ENCODE measurements at places on chromosomes 6 and 20.

- DNase-seq = no peak
These were observed at the start of gene TMEM239 for GRCh38 chr20:2816030-2816582. Gene TMEM239 (plus strand): TSS chr20:2816364. CDS start chr20:2816555, 191 bp downstream.

- DNase-seq = no peak
These were observed 7.5 kb upstream of the FOXC1 start for GRCh38 chr6:1602049-1602713.

DNA sequence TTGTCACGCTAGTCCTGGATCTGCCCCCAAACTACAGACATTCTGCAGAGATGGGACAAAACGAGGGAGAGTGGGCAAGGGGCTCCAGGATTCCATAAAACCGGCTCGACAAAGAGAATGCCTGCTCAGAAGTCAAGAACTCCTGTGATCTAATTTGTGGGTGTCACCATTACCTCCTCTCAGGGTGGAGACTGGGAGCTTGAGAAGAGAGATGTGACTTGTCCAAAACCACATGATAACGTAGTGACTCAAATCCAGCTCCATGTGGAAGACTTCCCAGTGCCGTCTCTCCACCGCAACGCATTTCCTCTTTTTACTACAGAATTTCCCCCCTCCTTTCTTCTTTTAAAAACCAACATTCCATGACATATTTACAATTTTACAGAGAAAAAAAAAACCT is 44.3 kb downstream of the TRERF1 start:
- no peak for DNase-seq

- DNase-seq = no peak
These were observed 38.2 kb downstream of the MDN1 start for GRCh38 chr6:89781070-89782034.

GRCh38 chr6:159620947-159621346 is 72.1 kb downstream of the SOD2 start:
- DNase-seq = no peak

- DNase-seq = no peak
These were observed 812.6 kb downstream of the TENT5A start for GRCh38 chr6:80939898-80940297.

- DNase-seq = no peak
These were observed 30.5 kb upstream of the TGM2 start for GRCh38 chr20:38195521-38195920.

DNA sequence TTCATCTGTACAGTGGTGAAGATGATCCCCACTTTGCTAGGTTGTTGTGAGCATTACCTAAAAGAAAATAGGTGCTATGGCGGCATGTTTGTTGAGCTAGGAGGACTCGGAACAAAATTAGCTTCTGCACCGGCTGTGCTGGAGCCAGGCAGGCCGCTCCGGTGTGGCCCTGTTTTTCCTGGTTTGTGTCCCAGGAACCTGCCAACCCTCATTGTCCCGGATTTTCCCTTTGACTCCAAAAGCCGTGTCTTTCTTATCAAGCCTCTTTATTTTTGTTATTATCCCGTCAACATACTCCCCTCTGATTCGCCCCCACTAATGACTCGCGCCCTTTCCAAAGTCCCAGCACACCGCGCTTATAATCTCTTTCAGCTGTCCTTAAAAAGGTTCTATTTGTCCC is 117.0 kb downstream of the MYLK4 start:
- DNase-seq = no peak

GRCh38 chr6:33679761-33680160 is 31.7 kb downstream of the UQCC2 start:
- no peak for DNase-seq

DNA sequence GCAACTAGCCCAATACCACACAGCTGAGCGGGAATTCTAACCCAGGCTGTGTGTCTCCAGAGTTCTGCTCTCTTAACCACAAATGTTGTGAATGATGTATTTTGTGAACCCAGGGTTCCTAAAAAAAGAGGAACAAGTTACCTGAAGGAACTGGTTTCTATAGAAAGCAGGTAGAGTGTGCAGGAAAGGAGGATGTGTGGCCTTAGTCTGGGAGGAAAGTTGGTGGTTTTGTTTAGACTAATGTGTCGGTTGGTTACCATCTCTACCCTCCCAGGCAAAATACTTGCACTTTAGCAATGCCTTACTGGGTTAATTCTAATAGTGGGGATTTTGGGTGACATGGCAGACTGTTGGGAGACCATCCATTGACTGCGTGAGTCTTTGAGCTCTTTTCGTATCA is 143.3 kb downstream of the SCP2D1 start:
- DNase-seq = no peak

- DNase-seq = peak; percentile 78
These were observed 22.6 kb upstream of the HLA-DQB2 start for GRCh38 chr6:32785781-32786533.

GRCh38 chr6:75752365-75752764 is 3.3 kb downstream of the MYO6 start:
- no peak for DNase-seq

DNA sequence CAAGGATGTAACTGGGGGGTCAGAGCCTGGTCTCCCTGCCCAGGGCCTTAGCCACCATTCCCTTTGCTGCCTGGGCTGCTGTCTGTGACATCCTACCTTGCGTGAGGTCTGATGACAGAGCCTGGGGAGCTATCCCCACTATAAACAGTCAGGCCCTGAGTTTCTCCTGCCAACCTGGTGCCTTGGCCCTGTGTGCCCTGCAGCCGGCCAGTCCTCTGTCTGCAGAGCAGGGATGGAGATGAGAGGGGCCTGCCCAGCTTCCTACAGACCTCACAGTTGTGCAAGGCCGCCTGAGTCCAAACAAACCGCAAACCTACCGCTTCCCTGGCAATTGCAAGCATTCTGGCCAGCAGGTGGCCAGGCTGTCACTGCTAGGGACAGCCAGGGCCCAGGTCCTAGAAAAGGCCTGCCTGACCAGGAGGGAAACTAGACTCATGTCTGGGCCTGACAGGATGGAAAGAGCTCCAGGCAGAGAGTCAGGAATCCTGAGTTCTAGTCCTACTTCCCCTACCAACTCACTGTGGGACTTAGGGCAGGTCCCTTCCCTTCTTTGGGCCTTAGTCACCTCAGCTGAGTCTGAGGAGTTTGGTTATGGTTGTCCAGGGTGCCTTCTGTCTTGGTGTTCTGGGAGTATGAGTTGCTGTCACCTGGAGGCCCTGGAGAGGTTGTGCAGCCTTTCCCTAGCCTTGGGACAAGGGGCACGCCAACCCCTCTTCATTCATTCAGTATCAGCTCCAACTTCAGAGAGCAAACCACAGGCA is 86.2 kb downstream of the VEGFA start:
- no peak for DNase-seq

- DNase-seq = no peak
These were observed 455.4 kb downstream of the RNF144B start for GRCh38 chr6:18842534-18842933.

- DNase-seq = no peak
These were observed 37.1 kb downstream of the RNF144B start for GRCh38 chr6:18424201-18424600.

- DNase-seq = no peak
These were observed 435.5 kb upstream of the PLCB4 start for GRCh38 chr20:8633366-8633765.

- peak; percentile 67 for DNase-seq
These were observed 300.2 kb downstream of the UTRN start for GRCh38 chr6:144585217-144585814.

GRCh38 chr6:53718597-53719460 is 53.3 kb upstream of the KLHL31 start:
- DNase-seq = peak; percentile 90

DNA sequence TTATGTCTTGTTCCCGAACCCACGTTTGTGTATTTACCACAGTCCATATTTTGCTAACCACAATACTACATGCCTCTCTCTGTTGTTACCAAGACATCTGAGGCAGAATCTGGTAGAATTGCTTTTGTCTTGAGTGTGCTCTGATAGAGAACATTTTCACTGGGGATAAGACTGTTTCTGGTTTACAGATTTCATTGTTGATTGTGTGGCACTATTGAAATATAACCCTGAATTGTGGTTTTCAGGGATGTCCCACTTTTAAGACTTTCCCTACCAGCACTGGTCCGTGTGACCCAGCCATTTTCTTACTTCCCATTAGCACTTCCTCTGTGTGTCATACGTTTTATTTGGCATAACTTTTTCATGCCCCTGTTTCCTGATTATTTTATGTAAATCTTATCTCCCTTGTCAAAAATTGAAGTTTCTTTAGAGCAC is 12.2 kb downstream of the NCOA7 start:
- peak; percentile 54 for DNase-seq

DNA sequence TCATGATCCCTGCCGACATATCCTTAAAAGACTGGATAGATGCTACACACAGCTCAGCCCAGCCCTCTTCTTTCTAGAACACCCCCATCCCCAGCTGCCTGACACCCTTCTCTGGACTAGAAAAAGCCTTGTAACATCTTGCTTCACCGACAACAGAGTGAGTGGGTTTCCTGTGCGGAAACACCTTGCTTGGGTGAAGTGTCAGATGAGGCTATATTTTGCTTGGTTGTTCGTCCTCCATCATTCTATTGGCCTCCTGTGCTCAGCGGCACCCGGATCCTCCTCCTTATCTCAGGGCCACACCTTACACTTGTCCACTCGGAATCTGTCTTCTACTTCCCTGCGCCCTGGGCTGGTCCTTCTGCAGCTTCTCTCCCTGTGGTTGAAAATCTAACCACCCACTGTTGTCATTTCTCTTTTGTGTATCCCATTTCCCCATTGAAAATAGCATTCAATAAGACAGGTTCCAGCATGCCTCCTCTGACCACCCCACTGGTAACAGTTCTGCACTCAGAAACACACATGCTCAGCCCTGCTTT is 101.3 kb upstream of the MLN start:
- DNase-seq = no peak

DNA sequence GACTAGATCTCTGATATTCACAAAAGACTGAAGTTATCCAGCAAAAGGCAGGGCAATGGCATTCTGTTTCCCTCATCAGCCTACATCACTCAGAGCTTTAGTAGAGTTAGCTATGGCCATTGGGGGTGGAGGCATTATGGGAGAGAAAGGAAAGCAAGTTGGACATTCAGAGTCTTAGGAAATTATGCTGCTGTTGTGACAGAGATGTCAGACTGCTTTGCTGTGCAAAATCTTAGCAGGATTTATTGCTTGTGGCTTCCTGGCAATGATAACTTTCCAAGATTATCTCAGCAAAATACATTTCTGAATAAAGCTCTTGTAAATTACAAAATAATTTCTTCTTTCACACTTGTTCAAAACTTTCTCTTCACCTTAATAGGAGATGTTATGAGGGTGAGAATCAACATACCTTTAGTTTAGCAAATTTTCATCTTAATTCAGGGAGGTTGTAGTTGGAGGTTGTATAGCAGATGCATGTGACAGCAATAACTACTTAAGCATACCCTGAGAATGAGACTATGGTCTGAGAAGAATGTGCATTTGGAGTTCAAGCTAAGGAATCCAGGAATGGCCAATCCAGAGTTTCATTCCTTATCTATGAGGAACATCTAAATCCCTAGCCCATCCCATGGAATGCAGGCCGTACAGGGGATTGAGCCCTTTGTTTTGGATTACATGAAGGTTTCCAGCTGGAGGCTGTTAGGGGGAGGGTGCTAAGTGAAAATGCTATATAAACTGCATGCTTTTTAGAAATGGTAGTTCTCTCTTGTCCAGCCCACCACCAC is 179.8 kb downstream of the HAO1 start:
- DNase-seq = no peak

DNA sequence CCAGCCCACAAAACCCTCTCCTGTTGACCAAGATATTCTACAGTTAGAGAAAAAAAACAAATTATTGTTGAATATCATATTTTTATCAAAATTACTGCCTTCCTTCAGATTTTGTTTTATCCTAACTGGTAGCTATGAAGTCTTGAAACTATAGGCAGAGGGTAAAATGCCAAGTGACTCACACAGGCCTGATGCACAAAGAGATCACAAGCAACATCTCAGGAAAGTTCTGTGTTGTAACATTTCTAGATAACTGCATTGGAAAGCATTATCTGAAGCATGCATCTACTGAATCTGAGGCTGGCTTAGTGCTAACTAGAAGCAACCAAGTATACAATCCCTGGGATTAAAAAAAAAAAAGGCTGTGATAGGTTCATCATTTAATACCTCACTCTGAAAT is 134.2 kb downstream of the PKHD1 start:
- no peak for DNase-seq

DNA sequence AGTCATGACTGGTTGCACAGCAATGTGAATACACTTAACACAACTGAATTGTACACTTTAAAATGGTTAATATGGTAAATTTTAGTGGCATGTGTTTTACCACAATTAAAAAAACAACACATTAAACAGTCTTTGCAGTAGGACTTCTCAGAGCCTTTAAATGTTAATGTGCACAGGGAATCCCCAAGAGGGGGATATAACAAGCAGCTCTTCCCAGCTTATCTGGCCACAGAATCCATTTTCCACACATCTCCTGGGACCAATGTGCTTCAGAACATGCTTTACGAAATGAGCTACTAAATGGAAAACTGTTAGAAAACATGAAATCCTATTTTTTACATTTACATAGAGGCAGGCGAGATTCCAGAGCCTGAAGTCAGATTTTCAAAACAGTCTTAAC is 44.4 kb downstream of the FYN start:
- DNase-seq = no peak

DNA sequence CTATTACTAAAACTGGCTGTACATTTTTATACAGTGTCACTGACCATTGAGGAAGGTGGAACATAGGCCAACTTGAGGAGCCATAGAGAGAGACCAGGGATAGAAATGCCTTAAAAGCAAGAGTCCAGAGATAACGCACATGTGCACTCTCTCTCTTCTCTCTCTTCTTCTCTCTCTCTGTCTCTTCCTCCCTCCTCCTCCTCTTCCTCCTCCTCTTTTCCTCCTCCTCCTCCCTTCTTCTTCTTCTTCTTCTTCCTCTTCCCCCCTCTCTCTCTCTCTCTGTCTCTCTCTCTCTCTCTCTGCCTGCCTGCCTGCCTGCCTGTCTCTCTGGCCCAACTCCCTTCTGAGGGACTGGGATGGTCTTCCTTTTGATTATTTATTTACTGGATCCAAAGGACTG is 16.3 kb upstream of the ADIG start:
- no peak for DNase-seq

GRCh38 chr20:56631990-56632327 is 2.9 kb downstream of the TFAP2C start:
- DNase-seq = no peak

DNA sequence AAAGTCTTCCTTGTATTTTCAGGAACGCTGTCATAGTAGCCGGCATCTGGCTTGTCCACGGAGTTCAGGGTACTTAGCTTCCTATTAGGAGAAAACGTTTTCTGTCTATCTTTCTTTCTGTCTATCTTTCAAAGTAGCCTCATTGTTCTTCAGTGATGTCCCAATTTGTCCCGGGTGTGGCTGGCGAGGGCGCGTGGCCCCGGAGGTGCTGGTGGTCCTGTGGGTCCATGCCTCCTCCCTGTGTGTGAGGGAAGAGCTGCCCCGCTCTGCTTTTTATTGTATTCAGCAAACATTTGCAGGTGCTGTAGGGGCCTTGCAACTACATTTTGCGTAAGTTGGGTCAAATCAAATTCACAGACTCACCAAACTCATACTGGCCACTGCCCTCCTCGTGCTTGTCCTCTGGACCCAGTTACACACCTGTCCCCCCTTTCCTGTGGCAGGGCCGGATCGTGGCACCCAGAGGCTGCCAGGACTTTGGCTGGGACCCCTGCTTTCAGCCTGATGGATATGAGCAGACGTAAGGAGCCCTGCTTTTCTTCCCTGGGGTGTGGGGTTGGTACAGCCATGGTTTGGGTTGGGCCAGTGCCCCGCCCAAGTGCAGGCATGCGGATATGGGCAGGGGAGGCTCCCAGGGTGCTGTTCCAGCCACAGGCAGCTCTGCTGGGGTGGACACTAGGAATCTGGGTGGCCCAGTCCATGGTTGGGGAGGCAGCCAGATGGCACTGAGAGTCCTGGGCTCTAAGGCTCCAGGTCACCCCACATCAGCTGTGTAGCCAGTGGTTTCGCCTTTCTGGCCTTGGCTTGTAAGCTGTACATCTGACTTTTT is 12.3 kb downstream of the ITPA start:
- DNase-seq = no peak
